ENCODE measurements at places on chromosomes 1 and 21. TPM values are rescaled to one million over a fixed set of nuclear protein-coding genes. Genes with fewer than 3 reads are reported as not detected.

DNA sequence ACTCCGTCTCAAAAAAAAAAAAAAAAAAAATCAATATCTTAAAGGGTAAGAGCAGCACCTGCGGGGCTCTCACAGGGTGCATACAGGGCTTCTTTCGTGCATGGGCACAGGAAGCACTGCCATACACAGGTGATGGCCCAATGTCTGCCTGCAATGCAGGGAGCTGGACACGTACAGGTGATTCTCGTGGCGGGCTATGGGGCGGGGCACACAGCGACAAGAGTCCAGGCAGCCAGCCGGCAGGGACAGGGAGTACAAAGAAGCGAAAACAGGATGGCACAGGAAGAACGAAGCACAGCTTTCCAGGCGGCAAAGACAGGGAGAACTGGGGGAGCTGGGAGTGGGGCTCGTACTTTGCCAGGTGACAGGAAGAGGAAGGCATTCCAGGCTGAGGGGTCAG, 1.6 kb downstream of the KIF17 start:
- DNase-seq = no peak

NBPF6 gene
- not detected for total RNA-seq

DNA sequence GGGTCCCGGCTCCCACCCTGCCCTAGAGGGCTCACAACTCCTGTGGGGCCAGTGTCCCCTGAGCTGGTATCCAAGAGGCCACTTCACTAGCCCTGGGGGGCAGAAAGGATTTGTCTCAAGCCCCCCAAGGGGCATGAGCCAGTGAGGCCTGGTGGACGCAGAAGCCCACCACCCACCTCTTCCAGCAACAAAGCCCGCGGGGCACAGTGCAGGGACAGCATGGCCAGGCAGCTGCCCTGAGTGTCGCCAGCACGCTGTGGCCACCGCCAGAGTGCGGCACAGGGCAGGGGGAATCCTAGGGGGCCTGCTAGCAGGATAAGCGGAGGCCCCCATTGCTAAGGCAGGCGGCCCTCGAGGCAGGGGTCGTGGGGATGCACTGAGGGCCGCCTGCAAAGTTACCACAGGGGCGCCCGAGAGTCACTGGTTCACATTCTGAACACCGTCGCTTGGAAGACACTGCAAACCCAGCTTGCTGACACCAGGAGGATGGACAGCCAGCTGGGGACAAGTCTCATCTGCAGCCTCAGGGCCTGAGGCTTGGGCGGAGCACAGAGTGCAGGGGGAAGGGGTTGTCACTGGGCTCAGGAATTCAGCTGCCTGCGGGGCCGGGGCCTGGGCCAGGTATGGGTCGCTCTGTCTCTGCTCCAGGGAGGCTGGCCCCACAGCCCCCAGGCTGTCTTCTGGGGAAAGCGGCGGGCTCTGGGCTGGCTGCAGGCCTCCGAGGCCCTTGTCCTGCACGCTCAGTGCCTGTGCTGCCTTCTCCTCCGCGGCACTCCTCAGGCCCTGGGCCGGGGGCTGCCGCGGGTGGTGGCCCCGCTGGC, 26.8 kb downstream of the SLC19A1 start:
- DNase-seq = peak; percentile 82

DNA sequence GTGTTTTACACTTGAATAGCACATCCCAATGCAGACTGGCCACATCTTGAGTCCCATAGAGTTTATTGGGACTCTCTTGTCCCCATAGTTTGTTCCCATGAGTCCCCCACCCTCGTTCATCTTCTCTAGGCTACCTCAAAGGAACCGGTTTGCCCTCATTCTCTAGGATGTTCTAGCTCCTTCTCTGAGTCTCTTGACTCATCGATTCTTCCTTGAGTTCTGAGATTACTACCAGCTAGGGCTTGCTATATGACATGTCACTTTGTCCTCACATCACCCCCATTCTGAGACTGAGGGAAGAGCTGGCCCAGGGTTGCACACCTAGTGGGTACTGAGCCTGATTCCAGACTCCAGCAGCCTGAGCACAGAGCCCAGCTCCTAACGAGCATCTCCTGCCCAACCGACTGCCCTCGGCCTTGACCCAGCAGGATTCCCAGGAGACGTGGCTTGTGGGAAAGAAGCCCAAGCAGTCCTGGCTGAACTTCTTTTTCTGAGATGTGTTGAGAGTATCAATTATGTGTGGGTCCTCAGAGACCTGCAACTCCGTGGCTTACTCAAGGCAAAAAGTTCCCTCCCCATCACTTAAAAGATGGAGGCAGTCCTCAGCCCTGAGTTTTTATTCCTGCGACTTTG, 42.0 kb downstream of the TMEM51 start:
- no peak for DNase-seq

RCC2 gene
- total RNA-seq = 123 TPM

- no peak for DNase-seq
Measured at GRCh38 chr1:4871373-4871772, 217.0 kb downstream of the AJAP1 start.

DNA sequence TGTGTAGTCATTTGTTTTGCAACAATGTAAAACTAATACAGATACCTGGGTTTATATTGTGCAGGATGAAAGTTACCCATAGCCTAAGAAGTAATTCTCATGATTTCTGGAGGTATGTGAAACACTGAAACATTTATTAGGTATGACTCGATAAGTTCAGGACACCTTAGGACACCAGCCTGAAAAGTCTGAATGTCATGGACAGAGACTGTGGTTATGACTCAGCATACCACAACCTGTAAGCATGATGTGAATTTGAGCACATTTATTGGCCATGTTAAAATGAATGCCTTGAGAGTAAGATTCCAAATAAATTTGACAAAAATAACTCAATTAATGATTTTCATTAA, 1471.7 kb upstream of the B3GALT2 start:
- no peak for DNase-seq

SH3BGR gene
- total RNA-seq = 16.5 TPM

GRCh38 chr1:201385299-201385891, 7.9 kb upstream of the TNNT2 start:
- DNase-seq = peak; percentile 95

TSSK3 gene
- total RNA-seq = 2.5 TPM

DNA sequence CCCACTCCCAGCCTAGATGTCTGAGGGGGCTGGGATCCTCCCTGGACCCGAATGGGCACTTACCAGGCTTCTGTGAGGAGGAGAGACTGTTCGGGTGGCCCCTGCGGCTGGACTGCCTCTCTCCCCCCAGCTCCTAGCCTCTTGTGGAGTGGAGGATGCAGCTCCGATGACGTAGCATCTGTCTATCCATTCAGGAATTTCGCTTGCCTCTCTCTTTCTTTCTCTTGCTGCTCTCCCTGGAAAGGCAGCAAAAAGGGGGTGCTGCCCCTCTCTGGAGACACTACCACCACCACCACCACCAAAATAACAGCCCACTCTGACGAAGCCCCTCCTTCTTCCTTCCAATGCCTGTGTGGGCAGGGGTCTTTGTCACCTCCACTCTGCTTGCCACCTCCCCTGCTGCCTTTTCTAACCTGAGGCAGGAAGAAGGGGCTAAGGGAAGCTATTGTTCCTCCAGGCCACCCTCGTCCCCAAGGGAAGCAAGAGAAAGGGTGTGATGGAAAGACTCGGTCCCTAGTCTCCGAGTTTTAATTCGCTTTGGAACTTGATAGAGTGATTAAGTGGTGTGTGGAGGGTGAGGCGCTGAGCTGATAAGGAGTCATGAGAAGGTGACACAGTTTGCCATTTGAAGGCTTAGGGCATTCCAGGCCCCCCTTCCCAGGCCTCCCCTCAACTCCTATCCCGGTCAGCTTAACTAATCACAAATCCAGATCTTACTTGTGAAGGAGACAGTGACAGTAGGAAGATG, 60.5 kb downstream of the RHBG start:
- peak; percentile 84 for DNase-seq

GRCh38 chr1:115192200-115192767, 103.0 kb upstream of the TSPAN2 start:
- no peak for DNase-seq

GRCh38 chr1:157450106-157450505, 102.2 kb downstream of the FCRL5 start:
- no peak for DNase-seq

All from endodermal cell (in vitro differentiated cells).